ENCODE measurements at places on chromosomes 12 and 14. TPM values are rescaled to one million over a fixed set of nuclear protein-coding genes. Genes with fewer than 3 reads are reported as not detected.

DNA sequence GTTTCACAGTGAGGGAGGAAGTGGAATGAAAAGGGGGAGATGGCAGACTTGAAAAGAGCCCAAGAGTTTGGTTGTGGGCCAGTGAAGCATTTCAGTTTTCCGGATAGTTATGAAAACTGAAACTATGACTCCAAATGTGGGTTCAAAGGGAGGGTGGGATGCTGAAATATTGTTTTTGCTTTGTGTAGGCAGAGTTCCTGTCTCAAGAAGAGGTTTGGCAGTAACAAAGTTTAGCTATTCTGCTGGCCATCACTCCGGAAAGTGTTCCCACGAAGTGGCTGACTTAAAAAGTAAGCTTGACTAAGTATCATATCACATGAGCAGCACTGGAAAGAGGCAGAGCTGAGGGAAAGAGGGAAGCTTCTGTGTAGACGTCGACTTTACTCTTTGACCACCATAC is 85.2 kb downstream of the CAND1 start:
- DNase-seq, result no peak

DNA sequence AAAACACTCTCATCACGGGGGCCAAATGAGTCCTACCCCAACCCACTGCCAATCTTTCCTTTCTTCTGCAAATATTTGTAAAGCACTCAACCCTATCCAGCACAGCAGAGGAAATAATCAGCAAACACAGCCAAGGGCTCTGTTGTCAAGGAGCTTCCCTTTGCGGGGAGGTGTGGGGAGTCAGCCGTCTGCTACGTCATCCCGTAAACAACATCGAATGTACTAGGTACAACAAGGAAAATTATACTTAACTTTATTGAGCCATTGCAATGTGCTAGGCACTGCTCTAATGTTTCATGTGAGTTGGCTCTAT is 22.8 kb downstream of the TMEM63C start:
- no peak for DNase-seq

DNA sequence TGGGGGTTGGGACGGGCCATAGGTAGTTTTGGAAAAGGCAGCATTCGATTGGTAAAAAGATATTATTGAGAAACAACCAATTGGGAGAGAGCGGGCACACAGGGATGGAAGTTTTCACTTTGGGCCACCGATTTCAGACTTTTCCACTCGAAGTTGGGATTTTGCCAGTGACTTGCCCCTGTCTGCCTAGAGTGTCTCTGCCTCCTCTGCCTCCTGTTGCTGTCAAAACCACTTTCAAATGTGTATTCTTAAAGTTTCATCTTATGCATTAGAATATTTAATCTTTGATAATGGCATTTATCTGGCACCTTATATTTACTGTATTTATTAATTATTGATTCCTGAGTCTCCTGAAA is 182.3 kb downstream of the FUT8 start:
- DNase-seq, result no peak

The PLEKHD1 gene
- 0.11 TPM for total RNA-seq

The TTC5 gene
- 22.2 TPM for total RNA-seq

The KRT6A gene
- total RNA-seq, result not detected

- no peak for DNase-seq
Observed at GRCh38 chr14:24093207-24093900, 757 bp upstream of the PCK2 start.

DNA sequence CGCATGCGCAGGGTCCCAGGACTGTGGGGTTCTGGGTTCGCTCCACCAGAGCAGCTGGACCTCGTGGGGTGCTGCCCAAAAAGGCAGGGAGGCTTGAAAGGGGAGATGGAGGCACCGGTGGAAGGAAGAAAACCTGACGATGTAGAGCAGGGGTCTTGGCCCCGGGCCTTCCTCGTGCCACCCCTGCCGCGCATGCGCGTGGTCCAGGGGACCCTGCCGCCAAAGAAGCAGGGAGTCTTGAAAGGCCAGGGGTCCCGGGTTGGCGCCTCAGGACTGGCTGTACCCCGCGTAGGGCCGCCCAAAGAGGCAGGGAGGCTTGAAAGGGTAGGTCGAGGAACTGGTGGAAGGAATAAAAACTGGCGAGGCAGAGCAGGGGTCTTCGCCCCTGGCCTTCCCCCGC is 321.0 kb downstream of the ALG10 start:
- no peak for DNase-seq

GRCh38 chr12:49887091-49887490 is 16.6 kb downstream of the FAIM2 start:
- DNase-seq, result no peak

The SLC17A8 gene
- total RNA-seq, result not detected

DNA sequence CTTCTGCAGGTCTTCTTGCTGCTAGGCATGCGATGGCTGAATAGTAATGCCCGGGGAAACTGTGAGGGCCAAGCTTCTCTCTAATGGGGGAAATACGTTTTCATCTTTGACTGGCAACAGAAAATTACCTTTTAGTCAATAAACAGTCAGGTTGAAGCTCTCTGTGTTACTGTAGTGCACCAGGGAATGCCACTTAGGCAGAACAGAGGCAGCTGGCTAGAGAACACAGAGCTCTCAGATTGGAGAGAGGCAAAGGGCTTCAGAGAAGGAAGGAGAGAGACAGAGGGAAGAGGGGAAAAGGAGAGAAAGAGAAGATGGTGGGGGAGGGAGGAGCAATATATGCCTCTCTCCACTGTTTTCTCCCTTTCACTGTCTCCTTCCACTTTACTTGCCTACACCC is 6.7 kb downstream of the HSD17B6 start:
- DNase-seq, result no peak

The VDR gene
- 14.3 TPM for total RNA-seq

- DNase-seq, result no peak
Observed at GRCh38 chr14:94305620-94306019, 12.6 kb upstream of the SERPINA10 start.

DNA sequence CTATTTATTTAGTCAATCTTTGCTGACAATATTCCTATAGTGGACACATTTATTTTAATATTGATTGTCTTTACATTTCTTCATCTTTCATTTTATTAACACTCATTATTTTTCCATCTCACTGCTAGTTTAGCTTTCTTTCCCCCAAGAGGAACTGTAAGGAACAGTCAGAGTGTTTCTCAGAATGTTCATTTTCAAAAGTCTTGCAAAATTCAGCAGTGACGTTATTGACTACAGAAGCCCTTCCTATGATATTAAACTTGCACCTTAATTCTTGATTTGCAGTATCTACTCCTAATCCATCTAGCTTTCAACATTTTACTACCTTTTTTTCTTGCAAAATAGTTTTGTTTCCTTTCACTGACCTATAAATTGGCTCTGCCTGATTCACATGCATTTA is 13.0 kb downstream of the CLEC2B start:
- no peak for DNase-seq

DNA sequence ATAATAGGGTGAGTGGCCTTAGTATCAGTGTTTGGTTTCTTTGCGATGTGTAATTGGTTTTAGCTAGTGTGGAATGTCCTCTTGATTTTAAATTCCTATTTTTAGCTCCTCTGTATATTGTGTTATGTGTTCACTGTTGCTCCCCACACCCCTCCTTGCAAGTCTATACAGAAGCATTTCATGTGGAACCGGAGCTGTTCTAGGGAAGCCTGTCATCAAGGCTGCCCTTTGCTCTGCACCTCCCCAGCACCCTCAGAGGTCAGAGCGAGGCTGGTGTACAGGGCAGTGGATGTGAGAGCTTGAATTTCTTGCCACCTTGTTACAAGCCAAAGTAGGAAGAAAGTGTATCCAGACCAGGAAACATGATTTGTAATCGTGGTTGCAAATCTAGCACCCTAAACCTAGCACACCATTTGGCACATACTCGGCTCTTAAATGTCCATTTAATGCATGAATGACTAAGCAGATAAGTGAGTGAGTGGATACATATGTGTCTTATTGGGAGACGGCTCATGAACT is 376.8 kb downstream of the RGS6 start:
- DNase-seq, result no peak

The PLA2G1B gene
- not detected for total RNA-seq

The LRRIQ1 gene
- not detected for total RNA-seq

- no peak for DNase-seq
Observed at GRCh38 chr12:104337030-104337558, 33.6 kb downstream of the EID3 start.

- no peak for DNase-seq
Observed at GRCh38 chr14:22291406-22291805, 297.6 kb downstream of the DAD1 start.

The SERPINA3 gene
- not detected for total RNA-seq

The SLCO1B1 gene
- not detected for total RNA-seq

DNA sequence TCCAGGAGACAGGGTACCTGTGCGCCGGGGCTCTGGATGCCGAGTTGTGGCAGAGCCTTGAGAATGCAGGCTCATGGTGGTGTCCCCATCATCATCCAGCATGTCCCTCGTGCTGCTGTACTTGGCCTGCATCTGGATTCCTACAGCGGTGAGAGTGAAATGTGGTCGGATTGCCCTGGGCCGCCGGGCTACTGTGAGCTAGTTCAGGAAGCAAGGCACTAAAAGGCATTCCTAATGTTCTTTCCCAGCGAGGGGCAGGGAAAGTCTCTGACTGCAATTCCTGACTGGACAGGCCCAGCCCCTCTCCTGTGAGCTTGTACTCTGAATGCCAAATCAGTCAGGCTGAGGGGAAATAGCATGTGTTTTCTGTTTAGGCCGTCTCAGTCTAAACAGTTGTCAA is at the start of gene CLEC1A:
Gene CLEC1A, minus strand, starts transcription at position 195 of the 400 bp plus-strand sequence. Its CDS starts 63 bp downstream, at position 132.
- no peak for DNase-seq
